ENCODE measurements at places on chromosomes 11 and 22.

DNA sequence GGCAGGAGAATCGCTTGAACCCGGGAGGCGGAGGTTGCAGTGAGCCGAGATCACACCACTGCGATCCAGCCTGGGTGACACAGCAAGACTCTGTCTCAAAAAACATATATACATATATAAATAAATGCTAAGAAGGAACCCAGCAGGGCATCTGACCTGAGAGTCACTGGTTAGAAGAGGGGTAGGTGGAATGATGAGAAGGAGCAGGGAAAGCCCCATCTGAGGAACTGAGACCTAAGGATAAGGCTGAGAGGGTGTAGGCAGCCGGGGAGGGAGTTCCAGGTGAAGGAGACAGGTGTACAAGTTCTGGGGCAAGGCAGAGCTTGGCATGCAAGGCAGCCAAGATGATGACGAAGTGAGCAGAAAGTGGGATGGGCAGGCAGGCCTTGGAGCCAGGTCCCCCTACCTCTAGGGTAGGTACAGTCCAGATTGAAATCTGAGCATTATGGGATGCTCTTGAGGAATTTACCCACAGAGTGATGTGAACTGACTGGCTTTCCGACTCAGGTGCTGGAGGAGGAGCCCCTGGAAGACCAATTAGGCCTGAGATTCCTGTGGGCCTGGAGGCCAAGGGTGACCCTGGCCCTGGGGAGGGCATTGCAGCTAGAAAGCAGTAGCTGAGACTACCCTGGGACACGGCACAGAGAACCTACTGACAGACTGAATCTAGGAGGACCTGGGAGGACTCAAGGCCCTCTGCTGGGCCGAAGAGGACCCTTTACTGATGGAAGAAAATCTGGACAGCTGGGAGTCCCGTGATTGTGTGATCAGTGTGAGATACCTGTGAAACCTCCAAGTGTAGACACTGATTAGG, 22.8 kb downstream of the KLHL22 start:
- DNase-seq = no peak
- no peaks in the 10 kb centered on the region for H3K27me3 ChIP-seq
- no peaks in the 10 kb centered on the region for H3K4me1 ChIP-seq
- H3K4me3 ChIP-seq = no peak overlapping the region

DNA sequence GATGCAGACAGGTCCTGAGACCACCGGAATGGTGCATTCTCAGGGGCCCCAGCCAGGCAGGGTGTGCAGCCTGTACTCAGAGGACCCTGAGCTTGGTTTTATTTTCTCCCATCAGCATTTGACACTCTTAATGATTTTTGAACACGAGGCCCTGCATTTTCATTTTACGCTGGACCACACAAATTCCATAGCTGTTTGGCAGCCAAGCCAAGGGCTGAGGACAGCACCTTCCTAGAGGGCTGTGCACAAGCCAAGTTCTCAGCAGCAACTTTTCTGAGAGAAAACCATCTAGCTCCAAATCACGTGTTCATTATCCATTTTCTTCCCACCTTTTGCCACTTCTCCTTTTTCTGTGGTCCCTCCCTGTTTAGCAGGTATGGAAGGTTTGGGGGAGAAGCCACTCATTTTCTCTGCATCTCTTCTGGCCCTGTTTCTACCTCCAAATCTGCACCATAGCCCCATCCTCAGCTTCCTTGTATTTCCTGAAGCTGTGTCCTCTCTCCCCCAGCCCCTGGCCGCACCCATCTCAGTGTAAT, 60.4 kb downstream of the TRAF6 start:
- no peak overlapping the region for H3K27ac ChIP-seq
- H3K4me3 ChIP-seq = peak overlapping the region; percentile 17
- H3K4me1 ChIP-seq = peaks cover 36% of the 10 kb centered on the region
- DNase-seq = no peak

GRCh38 chr11:75823415-75823814, 8.4 kb downstream of the UVRAG start:
- no peaks in the 10 kb centered on the region for H3K36me3 ChIP-seq
- no peaks in the 10 kb centered on the region for H3K27me3 ChIP-seq
- H3K4me1 ChIP-seq = peaks cover 12% of the 10 kb centered on the region
- no peak overlapping the region for H3K4me3 ChIP-seq

DNA sequence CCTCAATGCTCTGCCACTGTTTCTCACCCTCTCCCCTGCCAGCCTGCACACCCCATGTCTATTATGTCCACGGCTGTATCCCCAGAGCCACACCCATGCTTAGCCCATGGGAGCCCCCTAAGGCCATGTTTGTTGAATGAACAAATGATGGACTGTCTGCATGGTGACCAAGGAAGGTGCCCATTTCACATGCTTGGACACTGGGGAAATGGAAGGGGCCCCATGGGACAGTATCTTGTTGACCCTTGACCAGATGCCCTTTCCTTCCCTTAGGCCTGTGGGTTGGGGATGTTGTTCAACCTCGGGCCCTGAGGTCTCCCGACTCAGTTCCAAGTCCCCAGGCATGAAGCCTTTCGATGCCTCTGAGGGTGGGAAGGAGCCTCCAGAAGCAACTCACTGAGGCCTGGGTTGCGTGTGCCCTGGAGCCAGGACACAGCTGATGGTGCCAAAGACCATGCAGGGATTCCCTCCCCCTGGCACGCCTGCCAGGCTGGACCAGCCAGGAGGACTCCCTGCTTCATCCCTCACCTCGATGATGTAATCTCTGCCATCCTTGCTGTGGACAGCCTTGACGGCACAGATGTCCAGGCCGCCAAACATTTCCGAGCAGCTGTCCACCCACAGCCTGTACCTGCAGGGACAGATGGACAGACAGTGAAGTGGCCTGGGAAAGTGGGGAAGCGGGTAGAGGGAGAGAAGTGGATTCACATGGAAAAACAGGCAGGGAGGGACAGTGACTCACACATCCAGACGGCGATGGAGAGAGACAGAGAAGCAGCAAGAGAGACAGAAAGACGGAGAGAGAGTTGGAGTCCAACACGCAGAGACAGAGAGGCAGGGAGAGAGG, 58.9 kb downstream of the FBXO7 start:
- H3K4me3 ChIP-seq = no peak overlapping the region
- H3K4me1 ChIP-seq = no peaks in the 10 kb centered on the region
- no peaks in the 10 kb centered on the region for H3K27me3 ChIP-seq
- peak overlapping the region; percentile 66 for H3K27ac ChIP-seq
- no peak for DNase-seq

DNA sequence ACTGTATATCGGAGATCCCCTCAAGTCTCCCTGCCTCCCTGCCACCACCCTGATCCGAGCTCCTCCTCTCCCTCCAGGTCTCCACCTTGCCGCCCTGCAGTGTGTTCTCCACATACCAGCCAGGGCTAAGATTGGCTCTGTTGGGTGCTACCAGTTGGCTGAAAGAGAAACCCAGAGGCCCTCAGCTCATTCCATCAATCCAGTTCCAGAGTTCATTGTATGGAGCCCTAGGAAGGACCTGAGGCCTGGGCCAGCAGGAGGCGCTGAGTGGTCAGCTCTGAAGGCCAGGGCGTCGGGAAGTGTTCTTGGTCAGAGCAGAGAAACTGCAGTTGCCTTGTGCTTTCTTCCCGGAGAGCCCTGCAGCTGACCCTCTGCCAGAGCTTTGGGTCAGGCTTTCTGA, 2.2 kb upstream of the TOP3B start:
- H3K4me3 ChIP-seq = no peak overlapping the region
- H3K4me1 ChIP-seq = no peaks in the 10 kb centered on the region

DNA sequence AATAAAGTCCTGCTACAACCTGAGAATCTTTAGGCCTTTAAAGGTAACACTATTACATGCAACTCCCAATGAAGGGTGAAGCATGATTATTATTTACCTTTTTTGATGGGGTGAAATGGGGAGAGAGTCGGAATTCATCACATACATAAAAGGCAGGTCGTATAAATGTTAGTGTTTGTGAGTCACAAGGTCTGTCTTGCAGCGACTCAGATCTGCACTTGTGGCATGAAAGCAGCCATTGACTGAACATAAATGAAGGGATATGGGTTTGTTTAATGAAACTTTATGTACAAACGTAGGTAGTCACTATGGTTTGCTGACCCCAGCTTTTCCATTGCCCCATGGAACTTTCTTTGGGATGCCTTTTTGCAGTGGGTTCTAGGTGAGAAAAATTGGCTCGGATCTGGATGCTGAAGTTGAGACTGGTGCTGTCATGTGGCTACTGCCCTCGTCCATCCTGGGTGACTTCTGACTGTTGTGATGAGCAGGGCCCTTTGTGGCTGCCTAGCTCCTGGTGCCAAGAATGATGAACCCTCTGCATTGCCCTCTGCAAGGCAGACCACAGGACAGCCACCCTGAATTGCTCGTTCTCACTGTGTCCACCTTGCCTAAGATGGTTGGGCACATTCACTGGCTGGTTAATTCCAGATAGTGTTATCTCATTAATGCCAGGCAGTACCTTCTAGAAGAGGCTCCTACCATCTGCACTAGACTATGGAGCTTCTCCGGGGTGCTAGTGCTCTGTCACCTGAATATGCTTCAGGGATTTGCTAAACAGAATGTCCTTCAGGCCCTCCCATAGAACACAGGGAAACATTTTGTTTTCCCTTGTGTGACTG, 11.3 kb downstream of the GGTLC2 start:
- no peaks in the 10 kb centered on the region for H3K27me3 ChIP-seq
- H3K4me1 ChIP-seq = no peaks in the 10 kb centered on the region
- no peak overlapping the region for H3K27ac ChIP-seq
- no peaks in the 10 kb centered on the region for H3K36me3 ChIP-seq
- DNase-seq = no peak

- no peak for DNase-seq
- H3K36me3 ChIP-seq = no peaks in the 10 kb centered on the region
- no peaks in the 10 kb centered on the region for H3K4me1 ChIP-seq
- no peak overlapping the region for H3K4me3 ChIP-seq
- H3K27ac ChIP-seq = no peak overlapping the region
These were observed 20.4 kb downstream of the FXYD6 start for GRCh38 chr11:117855912-117856651.

GRCh38 chr11:97140885-97141494, 751.2 kb downstream of the JRKL start:
- no peak overlapping the region for H3K4me3 ChIP-seq
- H3K4me1 ChIP-seq = no peaks in the 10 kb centered on the region
- H3K27me3 ChIP-seq = no peaks in the 10 kb centered on the region
- no peak overlapping the region for H3K27ac ChIP-seq

DNA sequence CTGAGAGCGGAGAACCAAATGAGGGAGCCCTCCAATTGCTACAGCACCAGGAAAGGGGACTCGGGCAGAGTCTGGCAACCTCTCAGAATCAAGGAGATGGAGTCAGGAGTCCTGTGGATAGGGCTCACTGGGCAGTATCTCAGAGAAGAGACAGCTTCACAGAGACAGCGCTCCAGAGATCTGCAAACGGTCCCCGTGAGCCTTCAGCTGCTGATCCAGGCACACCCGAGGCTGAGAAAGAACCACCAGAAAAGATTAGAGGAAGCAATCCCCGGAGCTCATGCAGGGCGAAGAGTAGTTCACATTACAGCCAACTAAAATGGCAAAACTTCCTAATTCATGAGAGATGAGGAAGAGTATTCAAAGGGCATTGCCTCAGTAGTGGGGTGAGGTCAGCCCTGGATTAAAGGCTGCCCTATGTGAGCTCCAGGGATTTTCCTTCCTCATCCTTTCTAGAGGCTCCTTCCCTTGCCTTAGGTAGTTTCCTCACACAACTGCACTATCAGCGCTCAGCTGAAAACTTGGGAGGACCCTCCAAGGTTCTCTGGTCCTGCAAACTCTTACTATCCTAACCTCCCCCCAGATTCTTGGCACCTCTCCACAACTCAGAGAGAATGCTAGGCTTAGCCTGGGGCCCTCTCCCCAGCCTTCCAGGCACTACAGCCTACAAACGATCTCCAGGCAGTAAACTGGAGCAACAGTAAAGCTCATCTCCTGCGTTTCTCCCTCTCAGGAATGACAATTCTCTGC, 23.7 kb downstream of the SCN4B start:
- no peaks in the 10 kb centered on the region for H3K4me1 ChIP-seq
- no peak overlapping the region for H3K27ac ChIP-seq
- no peaks in the 10 kb centered on the region for H3K36me3 ChIP-seq
- no peak for DNase-seq

GRCh38 chr11:12066056-12066798, 44.2 kb upstream of the MICAL2 start:
- no peaks in the 10 kb centered on the region for H3K27me3 ChIP-seq
- H3K4me3 ChIP-seq = no peak overlapping the region

DNA sequence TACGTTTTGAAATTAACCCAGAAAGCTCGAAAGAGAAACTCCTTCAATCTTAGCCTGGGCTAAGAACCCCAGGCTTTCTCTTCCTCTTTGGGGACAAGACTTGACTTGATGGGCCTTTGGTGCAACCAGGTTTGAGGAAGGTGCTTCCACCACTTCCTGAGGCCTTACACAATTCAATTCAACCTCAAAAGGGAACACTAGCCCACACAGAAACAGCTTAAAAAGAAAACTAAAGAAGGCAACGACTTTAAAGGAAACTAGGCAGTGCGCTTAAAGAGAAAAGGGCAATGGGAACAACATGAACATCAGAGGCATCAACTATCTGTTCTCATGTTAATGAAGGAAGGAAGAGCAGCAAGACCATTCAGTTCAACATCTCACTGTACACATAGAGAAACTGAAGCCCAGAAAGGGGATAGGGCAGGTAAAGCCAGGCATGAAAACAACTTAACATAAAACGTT, 24.8 kb downstream of the PAK1 start:
- no peaks in the 10 kb centered on the region for H3K27me3 ChIP-seq
- H3K4me1 ChIP-seq = no peaks in the 10 kb centered on the region
- no peaks in the 10 kb centered on the region for H3K36me3 ChIP-seq
- no peak overlapping the region for H3K4me3 ChIP-seq
- DNase-seq = no peak

DNA sequence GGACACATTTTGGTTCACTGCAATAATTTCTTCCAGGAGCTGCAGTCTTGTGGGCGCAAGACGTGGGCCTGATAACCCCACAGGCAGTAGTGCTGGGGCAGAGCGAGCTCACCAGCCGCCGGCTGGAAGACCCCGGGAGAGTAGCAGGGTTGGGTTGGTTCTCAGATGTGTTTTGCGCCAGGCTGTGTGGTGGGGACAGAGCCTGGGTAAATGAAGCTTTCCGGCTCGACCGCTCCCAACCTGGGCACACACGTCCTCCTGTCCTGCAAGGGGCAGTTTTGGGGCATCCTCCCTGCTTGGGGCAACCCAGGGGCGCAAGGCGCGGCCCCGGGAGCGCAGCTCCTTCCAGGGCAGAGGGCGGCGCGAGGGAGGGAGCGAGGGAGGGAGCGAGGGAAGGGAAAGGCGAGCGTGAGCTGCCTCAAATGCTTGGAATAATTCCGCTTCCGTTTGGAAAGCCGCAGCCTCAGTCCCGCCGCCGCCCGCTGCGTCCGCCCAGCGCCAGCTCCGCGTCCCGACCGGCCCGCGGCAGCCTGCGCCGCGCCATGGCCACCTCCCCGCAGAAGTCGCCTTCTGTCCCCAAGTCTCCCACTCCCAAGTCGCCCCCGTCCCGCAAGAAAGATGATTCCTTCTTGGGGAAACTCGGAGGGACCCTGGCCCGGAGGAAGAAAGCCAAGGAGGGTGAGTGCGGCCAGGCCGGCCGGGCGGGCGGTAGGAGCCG, at the start of gene PARVA:
PARVA (plus strand) TSS at position 466 of the 718 bp plus-strand sequence; CDS start at position 543, 77 bp downstream.
- no peak for DNase-seq
- H3K4me3 ChIP-seq = peak within 1 kb of the TSS; percentile 88
- peaks cover 8% of the 10 kb centered on the region for H3K36me3 ChIP-seq
- H3K4me1 ChIP-seq = peaks cover 21% of the 10 kb centered on the region
- H3K27ac ChIP-seq = peak within 1 kb of the TSS; percentile 97
